Gastroesophageal sphincter (tissue), 4 donors: ENCODE measurements at places on chromosomes 11 and 22. TPM values are rescaled to one million over a fixed set of nuclear protein-coding genes. Genes with fewer than 3 reads are reported as not detected.

- no peak for ATAC-seq
Observed at GRCh38 chr11:19987331-19987801, 172.9 kb downstream of the DBX1 start.

GRCh38 chr22:33569559-33569958, 350.7 kb downstream of the LARGE1 start:
- no peak for ATAC-seq

The VWCE gene
- 0.94 TPM for total RNA-seq

The TRIM29 gene
- 34.6 TPM for total RNA-seq

- ATAC-seq = no peak
Observed at GRCh38 chr11:29962243-29962642, 54.6 kb downstream of the KCNA4 start.

DNA sequence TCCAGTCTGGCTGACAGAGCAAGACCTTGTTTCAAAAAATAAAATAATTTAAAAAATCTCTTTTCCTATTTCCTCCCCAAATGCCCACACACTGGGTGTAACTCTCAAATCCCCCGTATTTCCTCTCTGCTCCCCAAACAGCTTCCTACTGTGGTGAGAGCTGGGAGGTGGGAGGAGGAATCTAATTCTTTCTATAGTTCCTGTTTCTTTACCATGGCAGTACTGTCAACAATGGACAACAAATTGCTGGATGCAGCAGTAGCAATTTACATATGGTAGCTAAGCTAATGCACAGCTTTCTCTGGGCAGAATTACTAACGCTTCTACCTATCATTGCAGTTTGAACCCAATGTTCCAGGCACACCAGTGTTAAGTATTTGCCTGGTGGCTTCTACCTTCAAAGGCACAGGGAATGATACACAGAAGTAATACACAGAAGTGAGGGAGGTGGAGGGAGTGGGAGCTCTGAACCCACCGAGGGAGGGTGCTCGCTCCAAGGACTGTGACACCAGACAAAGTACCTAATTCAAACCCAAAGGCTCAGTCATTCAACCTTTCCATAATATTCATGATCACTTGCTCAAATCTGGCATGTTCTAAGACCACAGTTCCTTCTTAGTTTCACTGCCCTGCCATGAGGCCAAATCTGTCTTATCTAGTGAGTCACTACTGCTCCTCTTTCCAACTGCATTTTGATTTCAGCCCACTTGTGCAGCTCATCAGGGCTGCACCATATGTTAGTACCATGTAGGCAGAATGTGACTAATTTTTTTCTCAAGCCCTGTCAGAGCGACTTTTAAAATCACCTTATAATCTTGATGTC, 37.9 kb downstream of the CELF1 start:
- ATAC-seq = peak; percentile 42

DNA sequence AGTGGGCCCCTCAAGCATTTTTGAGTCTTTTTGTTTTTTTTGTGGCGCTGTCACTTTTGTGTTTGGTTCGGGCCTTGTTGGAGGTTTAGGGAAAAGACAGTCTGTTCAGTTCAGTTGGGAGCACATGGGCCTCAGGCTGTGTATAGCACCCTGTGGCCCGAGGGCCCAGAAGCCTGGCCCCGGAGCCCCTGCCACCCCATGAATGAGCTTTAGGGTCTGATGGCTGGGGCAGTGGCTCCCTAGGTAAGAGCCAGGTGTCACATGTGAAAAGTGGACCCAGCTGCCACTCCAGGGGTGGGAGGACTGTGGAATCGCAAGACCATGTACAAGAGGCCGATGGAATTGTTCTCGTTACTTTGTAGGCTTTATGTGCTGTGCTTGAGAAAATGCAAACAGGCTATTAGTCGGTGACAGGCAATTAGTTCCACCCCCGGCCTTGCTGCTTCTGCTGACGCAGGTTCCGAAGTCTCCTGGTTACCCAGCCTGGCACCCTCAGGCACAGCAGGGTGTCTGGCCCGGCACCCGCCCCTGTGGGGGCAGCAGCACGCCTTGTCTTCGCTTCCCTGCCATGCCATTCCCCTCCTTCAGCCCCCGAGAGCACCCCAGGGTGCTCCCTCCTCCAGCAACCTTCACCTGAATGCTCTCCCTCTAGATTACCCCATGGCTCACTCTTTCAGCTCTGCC, 38.2 kb upstream of the PARVG start:
- ATAC-seq = no peak

DNA sequence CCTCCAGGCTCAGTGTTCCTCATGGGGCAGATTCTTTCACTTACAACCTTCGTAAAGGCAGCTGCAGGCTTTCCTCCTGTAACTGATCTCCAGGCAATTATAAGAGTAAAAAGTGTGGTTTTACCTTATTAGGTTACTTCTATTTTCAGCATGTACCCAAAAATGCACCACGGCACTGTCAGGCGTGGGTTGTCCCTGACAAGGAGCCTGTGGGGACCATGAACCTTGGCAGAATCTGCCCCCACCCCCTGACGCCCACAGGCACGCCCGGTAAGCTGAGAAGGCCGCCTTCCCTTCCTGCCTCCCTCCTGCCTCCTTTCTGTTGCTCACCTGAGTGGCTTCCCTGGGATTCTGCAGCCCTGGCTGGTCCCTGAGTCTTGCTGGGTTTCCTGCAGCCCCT, 1383.3 kb downstream of the TBC1D22A start:
- no peak for ATAC-seq

The PLAAT2 gene
- total RNA-seq = not detected

GRCh38 chr11:78194490-78194889, 5.8 kb downstream of the USP35 start:
- no peak for ATAC-seq

The CD3E gene
- total RNA-seq = not detected

DNA sequence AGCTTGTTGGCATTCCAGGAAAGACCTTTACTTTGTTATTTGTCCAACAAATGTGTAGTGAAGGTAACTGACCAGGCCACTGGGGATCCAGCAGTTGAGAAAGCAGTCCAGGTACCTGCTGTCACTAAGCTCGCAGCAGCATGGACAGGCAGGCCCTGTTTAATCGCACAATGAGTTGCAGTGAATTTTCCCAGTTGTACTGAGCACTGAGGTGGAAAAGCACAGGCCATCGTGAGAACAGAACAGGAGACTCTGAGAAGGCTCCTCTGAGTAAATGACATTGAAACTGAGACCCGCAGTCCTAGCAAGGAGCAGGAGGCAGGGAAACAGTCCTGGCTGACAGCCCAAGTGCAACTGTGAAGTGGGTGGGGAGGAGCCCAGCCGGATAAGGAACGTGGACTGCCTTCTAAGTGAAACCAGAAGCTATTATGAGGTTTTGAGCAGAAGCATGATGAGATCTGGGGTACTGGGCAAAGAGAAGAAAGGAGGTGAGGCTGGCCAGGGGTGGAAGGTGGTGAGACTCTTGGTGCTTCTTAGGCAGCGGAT, 39.8 kb upstream of the CDON start:
- peak; percentile 47 for ATAC-seq

The ELMOD1 gene
- 0.66 TPM for total RNA-seq

The CFAP300 gene
- total RNA-seq = 1.4 TPM

DNA sequence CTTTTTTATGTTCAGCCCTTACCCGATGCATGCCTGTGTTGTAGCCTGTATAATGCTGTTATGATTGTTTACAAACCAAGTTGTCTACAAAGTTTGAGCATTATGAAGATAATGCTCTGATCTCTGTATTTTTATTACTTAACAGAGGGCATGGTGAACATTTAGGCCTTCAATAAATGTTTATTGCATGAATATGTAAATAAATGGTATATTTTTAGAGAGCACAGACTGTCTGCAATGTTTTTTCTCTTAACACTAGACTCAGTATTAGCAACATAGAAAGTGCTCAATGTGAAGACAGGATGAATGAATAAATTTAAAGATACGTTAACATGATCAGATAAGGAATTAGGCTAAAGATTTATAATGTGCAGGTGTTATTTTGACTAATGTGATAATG, 130.9 kb downstream of the UVRAG start:
- no peak for ATAC-seq

- no peak for ATAC-seq
Observed at GRCh38 chr11:58933661-58934060, 5.6 kb upstream of the GLYATL1 start.

- no peak for ATAC-seq
Observed at GRCh38 chr22:27443306-27443705, 358.2 kb downstream of the MN1 start.

DNA sequence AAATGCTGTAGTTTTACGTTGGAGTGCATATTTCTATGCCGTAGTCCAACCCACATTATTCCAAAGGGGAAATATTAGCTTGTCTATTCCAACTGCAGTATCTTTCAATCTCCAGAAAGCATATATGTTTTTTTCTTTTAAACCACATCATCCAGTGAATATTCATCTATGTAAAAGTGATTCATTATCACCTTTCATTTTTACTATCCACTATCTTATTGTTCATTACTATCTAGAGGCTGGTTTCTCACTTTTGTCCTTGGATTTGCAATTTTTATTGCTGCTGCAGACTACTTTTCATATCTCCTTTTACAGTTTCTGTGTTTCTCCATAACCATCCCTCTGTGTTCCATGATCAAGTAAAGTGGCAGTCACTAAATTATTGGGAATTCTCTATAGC, 1097.2 kb upstream of the TENM4 start:
- ATAC-seq = no peak
